ENCODE measurements at places on chromosomes 3 and 15.

GRCh38 chr3:126040386-126040785, 43.5 kb downstream of the SLC41A3 start:
- DNase-seq = no peak

DNA sequence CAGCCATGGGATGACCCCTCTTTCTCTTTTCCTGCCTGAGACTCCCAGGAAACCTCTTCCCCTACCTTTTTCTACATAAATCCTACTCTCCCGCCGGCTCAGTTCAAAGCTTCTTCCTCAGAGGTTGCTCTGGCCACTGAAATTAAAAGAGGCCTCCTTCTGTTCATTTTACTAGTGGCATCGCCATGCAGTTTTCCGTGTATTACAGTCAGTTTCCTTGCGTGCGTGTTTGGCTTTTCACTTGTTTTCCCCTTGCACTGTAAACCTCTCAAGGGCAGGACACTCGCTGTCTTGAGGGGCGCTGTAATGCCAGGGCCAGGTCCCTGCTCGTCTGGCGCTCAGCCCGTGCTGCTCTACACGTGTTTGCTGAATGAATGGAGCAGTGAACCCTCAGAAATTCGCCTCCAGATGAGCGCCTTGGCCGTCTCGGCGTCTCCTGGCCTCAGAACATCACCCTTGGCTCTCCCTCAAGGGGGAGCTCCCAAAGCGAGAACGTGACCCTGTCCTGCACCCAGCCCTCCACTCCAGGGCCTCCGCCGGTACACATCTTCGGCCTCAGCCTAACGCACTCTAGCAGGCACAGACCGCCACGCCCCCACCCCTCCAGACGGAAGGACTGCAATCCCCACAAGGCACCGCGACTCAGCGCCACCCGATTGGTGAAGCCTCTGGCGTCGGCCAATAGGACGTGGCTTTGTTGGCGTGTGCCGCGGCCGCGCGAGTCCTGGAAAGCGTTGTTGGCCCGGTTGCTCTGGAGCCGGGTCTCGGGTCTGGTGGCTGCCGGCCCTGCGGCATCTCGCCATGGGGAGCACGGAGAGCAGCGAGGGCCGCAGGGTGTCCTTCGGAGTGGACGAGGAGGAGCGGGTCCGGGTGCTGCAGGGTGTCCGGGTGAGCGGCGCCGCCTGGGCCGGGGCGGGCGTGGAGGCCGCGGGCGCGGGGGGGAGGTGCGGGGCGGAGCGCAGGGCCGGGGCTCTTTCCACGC, at the start of gene CHCHD6:
TSS of gene CHCHD6 (plus strand) at position 729 of the 982 bp plus-strand sequence. CDS start at position 802, 73 bp downstream.
- peak; percentile 78 for DNase-seq

GRCh38 chr3:53630547-53630946, 136.1 kb downstream of the CACNA1D start:
- DNase-seq = no peak

DNA sequence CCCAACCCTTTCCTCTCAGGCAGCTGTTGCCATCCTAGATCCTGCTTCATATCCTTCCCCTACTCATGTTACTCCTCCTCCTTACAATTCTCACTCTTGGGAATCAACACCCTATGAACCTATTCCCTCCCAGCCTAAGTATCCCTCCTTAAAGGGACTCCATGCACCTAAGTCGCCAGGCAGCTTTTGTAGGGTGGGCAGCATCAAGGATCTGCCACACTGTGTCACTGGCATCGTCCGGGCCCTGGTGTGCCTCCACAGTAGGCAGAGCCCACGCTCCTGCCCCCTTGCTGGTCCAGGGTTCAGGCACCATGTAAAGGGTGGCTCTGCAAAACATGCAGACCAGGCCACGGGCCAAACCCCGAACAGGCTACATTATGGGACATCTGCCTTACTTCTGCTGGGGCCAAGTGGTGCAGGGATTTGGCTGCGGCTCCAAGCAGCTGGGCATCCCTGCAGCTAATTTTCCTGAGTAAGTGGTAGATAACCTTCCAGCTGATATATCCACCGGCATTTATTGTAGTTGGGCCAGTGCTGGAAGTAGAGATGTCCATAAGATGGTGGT, 53.4 kb downstream of the GSK3B start:
- no peak for DNase-seq

DNA sequence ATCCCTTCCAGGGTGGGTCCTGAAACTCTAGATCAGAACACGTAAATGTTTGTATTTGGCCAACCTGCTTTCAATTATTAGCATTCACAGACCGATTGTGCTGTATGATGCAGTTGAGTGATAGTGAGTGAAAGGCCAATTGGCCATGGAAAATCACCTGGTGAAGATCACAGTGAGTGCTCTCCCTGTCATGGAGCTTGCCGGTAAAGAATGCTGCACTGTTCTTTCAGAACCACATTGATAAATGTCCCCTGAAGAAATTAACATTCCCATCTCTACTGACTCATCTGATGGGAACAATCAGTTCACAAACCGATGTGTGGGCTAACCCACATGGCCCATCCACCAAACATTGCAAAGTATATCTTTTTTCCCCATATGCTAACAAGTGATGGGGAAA, 324.8 kb upstream of the TBL1XR1 start:
- no peak for DNase-seq

DNA sequence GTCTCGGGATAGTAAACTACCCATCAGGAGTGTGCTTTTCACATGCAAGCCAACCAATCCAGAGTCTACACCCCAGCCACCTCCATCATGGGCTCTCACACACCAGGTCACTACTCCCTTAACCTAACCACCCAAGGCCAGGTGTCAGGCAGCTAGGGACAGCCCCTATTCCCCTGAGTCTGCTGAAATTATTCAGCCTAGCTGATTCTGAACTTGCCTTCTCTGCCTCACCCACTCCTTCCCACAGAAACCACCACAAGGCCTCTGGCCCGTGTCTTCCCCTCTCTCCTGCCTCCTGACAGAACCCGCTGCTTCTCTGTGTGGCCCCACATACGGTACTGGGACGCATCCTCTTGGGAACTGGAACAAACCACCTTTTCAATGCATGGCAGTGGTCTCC, 82.1 kb downstream of the PCSK6 start:
- no peak for DNase-seq

- no peak for DNase-seq
These were observed 35.5 kb downstream of the CERS3 start for GRCh38 chr15:100493213-100493612.

DNA sequence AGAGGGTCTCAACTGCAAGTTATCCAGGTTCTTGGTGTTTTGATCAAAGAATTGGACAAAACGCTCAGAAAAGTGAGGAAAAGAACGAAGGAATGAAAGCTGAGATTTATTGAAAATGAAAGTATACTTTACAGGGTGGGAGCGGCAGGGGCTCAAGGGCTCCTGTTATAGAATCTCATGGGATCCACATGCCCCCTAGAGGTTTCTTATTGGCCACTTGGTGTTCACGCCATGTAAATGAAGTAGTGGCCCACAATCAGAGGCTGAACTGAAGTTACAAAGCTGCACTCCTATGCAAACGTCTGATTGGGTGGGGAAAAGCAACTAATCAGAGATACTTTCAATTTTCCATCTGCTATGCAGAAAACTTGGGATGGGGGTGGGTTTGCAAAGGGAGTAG, 216.7 kb downstream of the PTPRG start:
- DNase-seq = no peak

DNA sequence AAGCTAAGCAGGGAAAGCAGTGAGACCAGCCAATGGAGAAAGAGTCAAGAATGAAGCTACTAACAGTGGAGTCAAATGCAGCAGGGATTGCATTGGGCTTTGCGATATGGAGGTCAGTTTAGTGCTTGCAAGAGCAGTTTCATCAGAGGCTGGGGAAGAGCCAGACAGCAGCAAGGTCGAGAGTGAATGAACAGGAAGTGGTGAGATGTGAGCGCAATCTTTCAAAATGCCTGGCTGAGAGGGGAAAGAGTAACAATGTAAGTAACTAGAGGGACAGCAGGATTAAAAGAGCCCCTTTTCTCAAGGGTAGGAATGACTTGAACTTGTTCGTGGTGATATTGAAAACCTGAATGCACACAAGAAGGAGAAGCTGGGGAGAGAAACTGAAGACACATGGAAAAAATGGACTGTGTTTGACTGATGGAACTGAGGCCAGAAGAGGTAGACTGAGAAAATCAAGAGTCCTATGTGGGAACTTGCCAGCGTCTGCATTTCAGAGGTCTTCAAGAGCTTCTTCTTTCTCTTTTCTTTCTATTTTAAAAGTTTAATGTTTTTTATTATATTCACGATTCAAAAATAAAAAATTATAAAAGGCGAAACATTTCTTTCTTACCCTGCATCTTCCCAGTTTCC, 30.6 kb upstream of the GPR160 start:
- no peak for DNase-seq

- DNase-seq = no peak
These were observed 155.4 kb downstream of the TP63 start for GRCh38 chr3:189786479-189787064.

- no peak for DNase-seq
These were observed 41.0 kb upstream of the SLC41A3 start for GRCh38 chr3:126124896-126125295.

DNA sequence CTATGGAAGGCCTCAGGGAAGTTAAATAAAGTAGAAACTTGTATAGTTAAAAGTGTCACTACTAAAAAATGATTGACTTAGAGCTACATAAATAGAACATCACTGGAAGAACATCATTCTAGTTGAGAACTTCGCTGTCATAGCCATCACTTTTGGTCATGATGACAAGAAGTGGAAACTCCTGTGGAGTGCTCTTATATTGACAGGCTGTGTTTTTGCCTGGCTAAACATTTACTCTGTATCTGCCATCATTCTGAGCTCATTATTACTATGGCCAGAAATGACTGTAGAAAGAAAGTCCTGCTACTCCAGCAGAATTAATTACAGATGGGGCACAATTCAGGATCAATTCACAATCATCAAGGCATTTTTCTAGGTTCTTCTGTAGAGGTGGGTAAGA, 165.1 kb upstream of the GOLIM4 start:
- no peak for DNase-seq

DNA sequence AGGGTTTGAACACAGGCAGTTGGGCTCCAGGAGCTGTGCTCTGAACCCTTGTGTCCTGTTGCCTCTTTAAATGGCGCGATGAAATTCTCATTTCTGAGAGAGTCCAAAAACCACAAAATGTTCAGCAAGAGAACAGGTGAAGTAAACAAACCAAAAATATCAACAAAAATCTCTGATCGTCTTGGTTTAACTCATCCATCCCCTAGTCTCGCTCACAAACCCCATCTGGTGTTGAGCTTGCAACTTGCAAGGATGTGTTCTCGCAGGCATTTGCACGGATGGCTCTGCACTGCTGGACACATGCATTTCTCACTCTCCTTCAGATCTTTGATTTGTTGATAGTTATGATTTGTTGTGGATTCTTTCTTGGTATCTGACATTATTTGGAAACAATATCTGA, 31.1 kb downstream of the FAH start:
- no peak for DNase-seq

- DNase-seq = no peak
These were observed 5.3 kb downstream of the CP start for GRCh38 chr3:149216193-149216869.

DNA sequence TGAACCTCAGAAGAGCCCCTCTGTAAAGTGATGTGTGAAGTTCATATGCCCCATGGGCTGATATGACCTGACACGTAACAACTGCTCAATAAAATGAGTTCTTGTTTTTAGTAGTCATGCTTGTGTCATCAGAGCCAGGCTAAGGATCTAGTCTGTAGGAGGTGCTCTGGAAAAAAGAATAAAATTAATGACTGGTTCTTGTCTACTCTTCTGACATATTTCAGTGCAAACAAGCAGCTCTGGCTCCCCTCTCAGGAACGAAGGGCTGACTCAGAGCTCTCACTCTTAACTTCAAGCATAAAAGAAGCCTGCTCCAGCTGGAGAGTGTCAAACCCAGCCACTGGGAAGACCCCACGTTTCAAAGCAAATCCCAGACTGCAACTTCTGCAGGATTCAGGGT, 77.0 kb downstream of the LRIG1 start:
- DNase-seq = no peak

GRCh38 chr15:79053894-79054293, 36.7 kb downstream of the RASGRF1 start:
- DNase-seq = no peak

GRCh38 chr3:71859123-71859519, 74.2 kb upstream of the PROK2 start:
- peak; percentile 2 for DNase-seq

GRCh38 chr15:45457220-45457619, 65.3 kb downstream of the SLC30A4 start:
- no peak for DNase-seq

- no peak for DNase-seq
These were observed 15.0 kb downstream of the FRMD4B start for GRCh38 chr3:69370901-69371301.

GRCh38 chr3:50642382-50642781, 25.4 kb downstream of the MAPKAPK3 start:
- no peak for DNase-seq

GRCh38 chr3:179158336-179159039, 10.3 kb downstream of the PIK3CA start:
- no peak for DNase-seq

GRCh38 chr3:9068051-9068450, 104.8 kb upstream of the RAD18 start:
- no peak for DNase-seq

DNA sequence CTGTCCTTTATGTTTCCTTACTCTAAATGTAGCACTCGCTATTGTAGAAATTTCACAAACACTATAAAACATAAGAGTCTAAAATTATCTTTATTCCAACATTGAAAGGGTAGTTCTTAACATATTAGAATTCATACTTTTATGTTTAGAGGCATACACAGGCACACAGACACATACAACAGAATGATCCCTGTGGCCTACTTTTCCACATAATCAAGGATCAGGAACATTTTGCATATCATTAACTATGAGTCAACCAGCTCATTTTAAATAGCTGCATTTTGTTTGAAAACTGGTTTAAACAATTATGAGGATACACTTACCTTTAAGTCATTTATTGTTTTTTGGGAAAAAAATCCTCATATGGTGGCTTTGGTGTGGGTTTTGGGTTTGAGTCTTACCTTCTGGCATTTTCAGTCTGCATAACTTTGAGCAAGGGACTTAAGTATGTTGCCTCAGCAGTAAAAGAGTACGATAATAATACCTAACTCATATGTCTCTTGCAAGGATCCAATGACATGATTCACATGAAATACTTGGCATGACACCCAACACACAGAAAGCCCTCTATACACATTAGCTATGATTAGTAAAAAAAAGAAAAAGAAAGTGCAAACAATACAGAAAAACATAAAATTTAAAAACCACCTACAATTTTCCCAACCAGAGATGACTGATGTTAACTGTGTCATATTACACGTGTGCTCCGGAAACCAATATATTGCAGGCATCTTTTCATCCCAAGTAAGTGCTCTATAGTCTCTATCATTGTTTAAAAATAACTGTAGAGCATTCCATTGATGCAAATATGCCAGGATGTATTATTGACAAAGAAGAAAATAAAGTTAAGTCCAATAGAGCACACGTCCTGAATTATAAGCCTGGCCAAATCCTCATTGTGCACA, 213.1 kb upstream of the ADAMTS9 start:
- DNase-seq = no peak

- no peak for DNase-seq
These were observed 30.3 kb downstream of the ALDH1L1 start for GRCh38 chr3:126149960-126150515.

- DNase-seq = no peak
These were observed 1.5 kb upstream of the CSPG4 start for GRCh38 chr15:75714195-75714594.

- peak; percentile 75 for DNase-seq
These were observed 25.4 kb downstream of the LINGO1 start for GRCh38 chr15:77607111-77607893.

GRCh38 chr3:120174811-120175539, 80.7 kb upstream of the GSK3B start:
- no peak for DNase-seq

Measured in NCI-H1436 treated with DMSO at 0.1 percent for 48 hours (cell line).